ENCODE measurements at places on chromosomes 2 and 18. TPM values are rescaled to one million over a fixed set of nuclear protein-coding genes. Genes with fewer than 3 reads are reported as not detected.

The FAM228A gene
- 0.32 TPM for total RNA-seq

The SLC9A2 gene
- not detected for total RNA-seq

The KCNK3 gene
- total RNA-seq = 3.0 TPM

The NTSR2 gene
- total RNA-seq = not detected

The RAX gene
- total RNA-seq = not detected

The MRPL19 gene
- 31.3 TPM for total RNA-seq

The FBXO15 gene
- total RNA-seq = not detected

The CASP10 gene
- 3.1 TPM for total RNA-seq

The TTLL4 gene
- total RNA-seq = 9.8 TPM

The BOLL gene
- total RNA-seq = not detected

Measured in hair follicle dermal papilla cell (primary cell).